ENCODE measurements at places on chromosomes 3 and 15. TPM values are rescaled to one million over a fixed set of nuclear protein-coding genes. Genes with fewer than 3 reads are reported as not detected.
A peak's percentile ranks its signal among the peaks of the same experiment; 100 is the strongest.

The FANCD2OS gene
- not detected for total RNA-seq

The UBXN7 gene
- 43.5 TPM for total RNA-seq

The PGBD4 gene
- total RNA-seq, result 2.9 TPM

The KIF15 gene
- 66.4 TPM for total RNA-seq

The SMCO1 gene
- 0.13 TPM for total RNA-seq

The SRGAP3 gene
- total RNA-seq, result 5.3 TPM

The OR5K2 gene
- total RNA-seq, result not detected

DNA sequence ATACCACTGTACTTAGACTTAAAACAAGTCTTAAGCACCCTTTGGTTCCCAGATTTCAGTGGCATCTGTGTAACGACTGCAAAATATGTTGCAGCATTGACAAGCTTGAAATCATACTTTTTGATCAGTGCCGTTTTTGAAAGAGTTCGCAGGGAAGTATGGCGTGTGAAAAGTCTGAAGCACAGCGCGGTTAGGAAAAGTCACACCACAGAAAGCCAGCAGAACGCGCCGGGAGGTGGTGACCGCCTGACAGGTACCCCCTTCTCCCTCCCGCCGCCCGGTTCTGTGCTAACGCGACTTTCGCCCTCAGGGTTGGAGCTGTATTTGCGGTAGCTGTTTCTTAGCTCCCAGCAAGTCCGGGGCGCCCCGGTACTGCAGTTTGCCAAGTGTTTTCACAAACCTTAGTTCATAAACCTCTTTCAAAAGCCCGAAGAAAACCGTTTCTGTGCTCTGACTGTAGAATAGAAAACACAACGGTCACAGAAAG is 481 bp upstream of the CRYBG3 start:
- DNase-seq, result peak; percentile 62

- no peak for DNase-seq
These were observed 36.0 kb upstream of the AADAC start for GRCh38 chr3:151777880-151778279.

DNA sequence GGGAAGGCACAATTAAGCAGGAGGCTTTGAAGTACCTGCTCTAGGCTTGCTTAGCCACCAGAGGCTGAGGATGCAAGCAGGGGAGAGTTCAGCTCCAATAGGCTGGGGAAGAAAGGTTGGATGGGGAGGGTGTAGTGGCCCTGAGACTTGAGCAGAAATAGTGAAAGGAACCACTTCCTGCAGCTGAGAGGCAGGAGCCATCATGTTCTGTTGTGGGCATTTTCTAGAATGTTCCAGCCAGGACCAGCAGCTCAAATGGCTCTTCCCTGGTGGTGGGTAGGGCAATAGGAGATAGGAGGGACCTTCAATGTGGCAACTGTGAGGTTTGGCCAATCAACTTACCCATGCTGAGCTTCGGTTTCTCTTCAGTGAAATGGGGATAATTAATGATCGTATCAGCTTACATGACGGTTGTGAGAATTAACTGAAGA is 79.1 kb upstream of the CGNL1 start:
- no peak for DNase-seq

GRCh38 chr3:194142156-194142910 is 6.4 kb downstream of the HES1 start:
- DNase-seq, result peak; percentile 32

GRCh38 chr3:116873142-116873541 is 163.6 kb downstream of the TUSC7 start:
- no peak for DNase-seq

GRCh38 chr15:66484539-66485112 is 12.9 kb downstream of the SNAPC5 start:
- no peak for DNase-seq

DNA sequence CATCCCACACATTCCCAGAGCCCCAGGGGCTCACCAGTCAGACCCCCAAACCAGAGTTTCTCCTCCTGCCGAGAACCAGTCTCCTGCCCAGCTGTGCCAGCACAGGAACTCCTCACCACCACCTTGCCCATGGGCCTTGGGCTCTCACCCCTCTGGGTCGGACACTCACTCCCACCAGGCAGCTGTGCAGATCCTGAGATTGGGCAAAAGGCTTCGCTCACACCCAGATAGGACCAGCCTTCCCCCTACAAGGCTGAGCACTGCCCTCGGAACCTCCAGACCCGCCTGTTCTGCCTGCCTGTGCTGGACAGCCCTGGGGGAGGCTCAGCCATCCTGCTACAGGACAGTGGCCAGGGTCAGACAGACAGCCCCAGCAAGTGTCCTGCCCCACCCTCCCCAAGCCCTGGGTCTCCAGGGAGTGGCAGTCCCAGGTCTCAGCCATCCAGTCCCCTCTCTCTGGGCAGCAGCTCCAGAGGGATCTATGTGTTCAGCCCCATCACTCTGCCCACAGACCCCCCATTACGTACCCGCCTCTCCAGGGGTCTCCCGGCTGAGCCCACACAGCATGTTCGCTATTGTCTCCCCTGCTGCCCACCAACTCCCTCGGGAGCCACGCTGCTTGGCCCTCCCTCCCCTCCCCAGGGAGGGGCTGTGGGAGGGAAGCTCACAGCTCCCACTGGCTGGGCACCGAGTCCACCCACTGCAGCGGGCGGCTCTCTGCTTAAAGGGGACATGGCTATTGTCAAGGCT is at the start of gene GRIP2:
GRIP2 (minus strand) TSS at position 601 of the 750 bp plus-strand sequence; CDS start at position 567, 34 bp downstream.
- no peak for DNase-seq

GRCh38 chr3:157233923-157234322 is 74.0 kb upstream of the CCNL1 start:
- DNase-seq, result no peak

DNA sequence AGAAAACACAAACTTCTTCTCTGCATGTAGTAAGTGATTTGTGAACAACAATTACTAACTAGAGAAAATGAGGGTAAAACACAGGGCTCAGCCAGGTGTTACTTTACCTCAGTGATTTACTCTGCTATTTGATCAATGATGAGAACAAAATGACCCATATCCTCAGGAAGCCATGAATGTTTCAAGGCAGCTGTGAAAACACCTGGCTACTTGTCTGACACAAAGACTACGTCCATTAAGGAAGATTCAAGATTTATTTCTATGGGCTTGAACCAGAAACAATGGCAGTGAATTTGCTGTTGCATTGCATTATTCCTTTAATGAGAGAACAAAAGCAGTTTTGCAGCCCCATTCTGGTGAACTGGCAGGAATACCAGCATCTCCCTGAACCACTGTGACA is 374.6 kb upstream of the ARL6 start:
- DNase-seq, result no peak

DNA sequence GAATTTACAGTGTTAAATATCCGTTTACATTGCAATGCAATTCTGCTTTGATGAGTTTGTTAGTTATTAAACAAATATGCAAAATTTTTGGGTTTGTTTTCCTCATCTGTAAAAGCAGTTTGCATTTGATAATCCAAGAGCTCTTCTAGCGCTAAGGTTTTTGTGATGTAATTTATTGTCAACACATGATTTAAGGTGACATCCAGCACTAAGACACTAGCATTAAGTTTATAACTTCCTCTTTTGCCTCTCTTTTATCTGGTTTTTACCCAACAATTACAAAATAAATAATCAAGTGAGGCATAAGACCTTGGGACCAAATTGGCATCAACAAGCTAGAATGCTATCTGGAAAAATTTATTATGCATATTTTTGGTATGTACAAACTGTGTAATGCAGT is 969 bp upstream of the DNAJC19 start:
- no peak for DNase-seq

GRCh38 chr15:100559330-100559729 is 30.6 kb upstream of the CERS3 start:
- no peak for DNase-seq

GRCh38 chr15:26945046-26945445 is 25.9 kb upstream of the GABRG3 start:
- no peak for DNase-seq

GRCh38 chr3:86234506-86235254 is 756.3 kb downstream of the VGLL3 start:
- no peak for DNase-seq

DNA sequence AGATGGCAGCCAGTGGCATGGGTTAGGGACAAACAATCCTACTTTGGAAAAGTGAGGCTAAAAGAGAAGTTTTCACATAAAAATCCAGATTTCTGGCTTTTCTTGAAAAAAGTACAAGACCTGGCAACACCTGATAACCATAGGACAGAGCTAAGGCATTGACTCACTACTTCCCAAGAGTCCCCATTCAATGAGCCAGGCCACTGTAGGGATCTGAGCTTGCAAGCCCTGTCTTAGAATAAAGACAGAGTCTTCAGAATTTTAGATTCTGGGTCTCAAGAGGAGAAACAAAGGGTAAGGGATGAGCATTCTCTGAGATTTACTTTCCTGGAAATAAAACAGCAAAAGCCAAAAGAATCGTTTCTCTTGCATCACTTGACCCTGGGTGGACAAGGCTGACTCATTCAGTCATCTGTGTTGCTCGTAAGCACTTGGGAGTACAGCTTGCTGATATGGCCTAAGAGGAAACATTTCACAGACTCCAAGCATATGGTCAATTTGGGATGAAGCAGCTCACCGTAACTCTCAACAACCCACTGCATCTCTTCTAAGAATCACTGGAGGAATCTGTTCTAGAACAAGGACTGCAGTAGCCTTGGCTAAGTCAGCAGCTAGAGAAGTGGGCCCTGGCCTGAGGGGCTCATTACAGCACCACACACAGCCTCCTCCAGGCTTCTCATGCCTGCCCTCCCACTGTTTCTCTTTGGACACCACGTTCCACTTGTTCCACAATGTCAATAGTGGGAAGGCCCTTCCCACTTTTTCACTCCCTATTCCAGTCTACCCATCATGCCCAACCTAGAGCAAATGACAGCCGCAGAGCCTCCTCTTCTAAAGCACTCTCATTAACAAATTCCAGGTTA is 86.2 kb downstream of the RFTN1 start:
- no peak for DNase-seq

DNA sequence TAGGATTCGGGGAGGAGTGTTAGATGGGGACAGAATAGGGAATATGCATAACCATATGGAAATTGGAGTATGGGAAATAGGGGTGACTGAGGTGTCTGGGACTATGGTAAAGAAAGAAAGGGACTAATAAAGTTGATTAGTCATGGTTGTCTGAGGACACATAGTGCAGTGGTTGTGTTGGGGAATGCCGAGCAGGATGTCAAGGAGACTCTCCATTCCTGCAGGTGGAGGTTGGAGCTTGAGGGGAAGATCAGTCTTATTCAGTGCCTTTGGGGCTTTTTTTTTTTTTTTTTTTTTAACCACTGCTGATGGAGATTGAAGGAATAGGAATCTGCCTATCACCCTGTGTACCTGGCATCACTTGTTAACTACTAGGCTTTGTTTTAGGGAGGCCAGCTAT is 10.8 kb downstream of the NMD3 start:
- no peak for DNase-seq

DNA sequence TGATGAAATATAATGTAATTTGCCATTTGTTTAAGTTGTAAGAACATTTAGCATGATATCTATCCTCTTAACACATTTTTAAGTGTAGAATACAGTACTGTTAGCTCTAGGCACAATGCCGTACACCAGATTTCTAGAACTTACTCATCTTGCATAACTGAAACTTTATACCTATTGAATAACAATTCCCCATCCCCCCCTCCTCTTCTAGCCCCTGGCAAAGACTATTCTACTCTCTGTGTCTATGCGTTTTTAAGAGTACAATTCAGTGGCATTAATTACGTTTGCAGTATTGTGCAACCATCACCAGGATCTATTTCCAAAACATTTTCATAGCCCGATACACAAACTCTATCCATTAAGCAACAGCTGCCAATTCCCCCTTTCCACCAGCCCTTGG is 261.7 kb downstream of the PLOD2 start:
- no peak for DNase-seq

GRCh38 chr15:87633525-87633924 is 623.0 kb downstream of the NTRK3 start:
- no peak for DNase-seq

DNA sequence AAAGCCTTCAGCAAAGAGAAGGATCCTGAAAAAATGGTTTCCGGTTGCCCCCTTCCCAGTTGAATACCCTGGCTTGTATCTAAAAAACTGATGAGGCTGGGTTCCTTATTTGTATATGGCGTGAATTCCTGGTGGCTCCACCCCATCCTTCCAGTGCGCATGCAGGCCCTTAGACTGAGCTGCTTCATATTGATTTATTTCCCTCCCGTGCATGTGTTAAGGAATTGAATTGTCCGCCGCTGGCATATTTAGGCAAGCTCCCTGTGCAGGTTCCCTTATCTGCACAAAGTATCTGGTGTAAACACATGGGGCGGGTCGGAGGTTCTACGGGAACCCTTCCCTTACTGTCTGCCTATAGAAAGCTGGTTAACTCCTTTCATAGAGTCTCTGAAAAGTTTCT is 362.4 kb downstream of the FEZF2 start:
- no peak for DNase-seq

DNA sequence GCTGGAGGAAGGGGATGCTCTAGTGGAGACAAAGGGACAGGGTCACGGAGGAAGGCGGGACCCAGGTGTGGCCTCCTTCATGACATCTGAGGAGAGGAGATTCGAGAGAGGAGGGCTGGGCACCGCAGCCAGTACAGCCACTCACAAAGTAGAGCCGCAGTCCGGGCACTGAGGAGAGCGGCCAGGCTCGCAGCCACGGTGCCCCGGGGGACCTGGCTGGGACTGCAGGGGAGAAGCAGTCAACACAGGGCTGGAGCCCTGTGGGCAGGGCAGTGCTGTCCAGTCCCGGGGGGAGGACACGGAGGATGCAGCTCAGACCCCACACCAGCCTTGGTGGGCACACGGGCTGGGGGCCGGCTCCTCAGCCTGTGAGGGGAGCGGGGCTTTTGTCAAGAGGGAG is 40.3 kb downstream of the HMCES start:
- DNase-seq, result no peak

DNA sequence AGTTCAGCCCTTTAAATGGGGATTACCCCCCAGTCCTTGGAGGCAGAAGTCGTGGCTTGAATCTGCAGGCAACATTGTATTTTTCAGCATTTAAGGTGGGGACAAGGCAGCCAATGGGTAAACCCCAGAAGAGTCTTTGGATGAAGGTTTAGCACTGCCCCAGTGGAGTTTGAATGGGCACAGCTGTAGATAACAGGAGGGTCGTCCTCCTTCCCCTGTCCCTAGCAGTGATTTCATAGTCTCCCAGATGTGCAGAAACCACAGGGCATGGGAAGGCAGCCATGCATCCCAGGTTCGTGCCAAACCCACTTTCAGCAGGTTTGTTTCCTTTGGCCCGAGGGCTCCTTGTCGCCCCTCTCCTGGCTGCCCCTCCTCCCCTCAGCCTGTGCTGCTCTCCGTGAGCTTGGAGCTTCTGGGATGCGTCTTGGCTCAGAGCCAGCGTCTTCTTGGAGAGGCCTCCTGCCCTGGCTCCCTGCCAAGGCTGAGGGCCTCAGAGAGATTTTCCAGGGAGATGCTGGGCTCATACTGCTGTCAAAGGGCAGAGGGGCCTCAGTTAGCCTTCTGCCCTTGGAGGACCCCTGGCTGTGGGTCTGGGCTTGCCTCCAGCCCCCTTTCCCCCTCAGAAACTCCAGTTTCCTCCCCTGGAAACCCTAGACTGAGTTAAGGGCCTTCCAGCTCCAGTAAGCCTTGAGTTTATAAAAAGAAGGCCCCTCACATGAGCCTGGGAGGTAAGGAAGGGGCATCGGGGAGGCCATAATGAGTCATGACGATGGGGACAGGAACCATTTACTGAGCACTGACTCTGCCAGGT is 48.9 kb upstream of the POLG start:
- no peak for DNase-seq
